ENCODE measurements at places on chromosomes 1 and 21.

GRCh38 chr1:52424813-52425212, 20.4 kb downstream of the PRPF38A start:
- no peak for DNase-seq

DNA sequence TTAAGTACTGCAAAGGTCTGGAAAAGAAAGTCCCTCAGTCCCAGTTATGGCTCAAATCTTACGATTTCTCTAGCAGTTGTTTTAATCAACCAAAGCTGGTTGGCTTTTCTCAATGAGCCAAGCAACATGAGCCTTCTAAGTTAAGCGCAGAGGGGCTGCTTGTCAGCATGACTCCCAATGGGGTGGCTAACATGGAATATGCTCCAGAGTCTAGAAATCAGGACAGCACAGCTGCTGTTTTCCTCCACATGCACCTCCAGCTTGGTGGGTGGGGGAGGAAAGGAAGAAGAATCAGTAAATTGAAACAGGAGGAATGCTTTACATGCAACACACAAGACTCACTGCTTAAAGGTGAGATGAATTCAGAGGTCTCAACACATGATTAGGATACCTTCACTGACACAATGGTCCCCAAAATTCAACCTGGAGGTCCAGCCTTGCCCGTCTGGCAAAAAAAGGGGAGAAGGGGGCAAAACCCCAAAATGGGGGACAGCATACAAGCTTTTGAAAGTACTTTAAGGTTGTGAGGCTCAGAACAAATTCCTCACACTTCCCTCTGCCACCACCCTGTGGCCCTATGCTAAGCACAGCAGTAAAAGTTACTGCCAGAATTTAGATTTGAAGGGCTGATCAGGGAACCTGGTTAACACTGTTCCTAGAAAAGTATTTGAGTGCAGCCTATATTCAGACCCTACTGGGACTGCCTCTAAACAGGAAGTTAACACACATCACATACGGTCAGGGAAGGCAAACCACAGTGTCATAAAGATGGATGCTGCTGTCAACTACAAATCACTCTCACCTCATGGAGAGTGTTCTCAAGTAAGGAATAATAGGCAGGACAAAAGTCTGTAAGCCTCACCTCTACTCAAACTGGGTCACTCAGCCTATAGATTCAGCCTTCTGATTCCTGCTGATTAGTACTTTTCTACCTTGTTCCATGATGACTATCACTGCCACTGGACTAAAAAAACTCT, 2.6 kb downstream of the GATAD2B start:
- DNase-seq = no peak

- no peak for DNase-seq
These were observed 60.5 kb downstream of the TBX15 start for GRCh38 chr1:118927427-118928187.

DNA sequence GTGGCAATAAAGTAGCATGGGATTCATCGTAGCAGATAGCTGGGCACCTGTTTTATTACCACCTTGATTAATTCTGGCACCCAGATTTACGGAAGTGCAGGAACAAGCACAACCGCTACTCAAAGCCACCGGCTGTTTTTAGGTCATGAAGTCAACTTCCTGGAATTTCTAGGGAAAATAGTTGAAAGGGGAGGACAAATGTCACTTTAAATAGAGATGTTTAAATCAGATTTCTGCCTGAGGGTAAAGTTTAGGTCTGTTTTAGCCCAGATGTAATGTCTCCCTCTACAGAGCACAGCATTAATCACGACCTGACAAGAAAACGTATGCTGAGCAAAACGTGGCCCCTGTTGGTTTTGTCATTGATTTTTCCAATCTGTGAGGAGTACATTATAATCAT, 8.0 kb downstream of the ADGRL2 start:
- no peak for DNase-seq

- no peak for DNase-seq
These were observed 6.1 kb downstream of the NPL start for GRCh38 chr1:182795563-182796228.
